Adrenal gland (tissue), 19 donors: ENCODE measurements at places on chromosomes 12 and 14. TPM values are rescaled to one million over a fixed set of nuclear protein-coding genes. Genes with fewer than 3 reads are reported as not detected.

The SERPINA4 gene
- 0.31 TPM for total RNA-seq

DNA sequence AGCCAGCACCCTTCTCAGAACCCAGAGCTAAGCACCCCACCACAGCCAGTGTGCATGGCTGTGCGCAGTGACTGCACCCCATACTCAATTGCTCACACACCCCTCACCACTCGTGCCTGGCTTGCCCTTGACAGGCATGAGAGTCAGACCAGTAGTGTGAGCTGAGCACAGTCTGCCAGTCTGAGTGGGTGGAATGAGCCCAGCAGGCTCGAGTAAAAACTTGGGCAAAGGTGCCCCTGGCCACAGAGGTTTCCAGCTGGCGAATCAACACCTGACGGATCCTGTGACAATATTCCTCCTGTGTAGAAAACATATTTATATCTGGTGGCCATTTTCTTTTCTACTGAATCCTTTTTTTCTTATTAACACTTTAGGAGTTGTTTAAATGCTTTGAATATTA is 202.5 kb downstream of the TMEM117 start:
- H3K4me1 ChIP-seq: no peaks in the 10 kb centered on the region
- H3K36me3 ChIP-seq: no peaks in the 10 kb centered on the region
- DNase-seq: no peak
- no peak overlapping the region for H3K4me3 ChIP-seq

DNA sequence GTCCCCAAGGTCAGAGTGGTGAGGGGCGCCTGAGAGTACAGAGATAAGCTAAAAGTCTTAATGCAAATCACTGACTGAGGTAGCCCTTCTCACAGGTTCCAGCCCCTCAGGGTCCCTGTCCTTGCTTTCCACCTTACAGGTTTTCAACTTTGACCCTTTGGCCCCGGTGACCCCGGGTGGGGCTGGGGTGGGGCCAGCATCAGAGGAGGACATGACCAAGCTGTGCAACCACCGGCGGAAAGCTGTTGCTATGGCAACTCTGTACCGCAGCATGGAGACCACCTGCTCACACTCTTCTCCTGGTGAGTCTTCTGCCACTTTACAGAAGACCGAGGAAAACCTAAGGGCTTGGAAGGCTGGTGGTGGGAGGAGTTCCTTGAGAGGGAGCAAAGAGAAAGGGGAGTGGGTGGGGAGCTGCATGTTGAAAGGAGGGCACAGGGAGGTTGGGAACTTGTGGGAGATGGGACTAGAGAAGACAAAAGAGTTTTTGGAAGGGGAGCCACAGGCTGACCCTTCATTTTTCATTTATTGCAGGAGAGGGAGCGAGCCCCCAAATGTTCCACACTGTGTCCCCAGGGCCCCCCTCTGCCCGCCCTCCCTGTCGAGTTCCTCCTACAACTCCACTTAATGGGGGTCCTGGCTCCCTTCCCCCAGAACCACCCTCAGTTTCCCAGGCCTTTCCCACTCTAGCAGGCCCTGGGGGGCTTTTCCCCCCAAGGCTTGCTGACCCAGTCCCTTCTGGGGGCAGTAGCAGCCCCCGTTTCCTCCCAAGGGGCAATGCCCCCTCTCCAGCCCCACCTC is 2.4 kb downstream of the MBD6 start:
- no peaks in the 10 kb centered on the region for H3K36me3 ChIP-seq
- peaks cover 32% of the 10 kb centered on the region for H3K4me1 ChIP-seq
- no peak overlapping the region for H3K27ac ChIP-seq
- DNase-seq: no peak

DNA sequence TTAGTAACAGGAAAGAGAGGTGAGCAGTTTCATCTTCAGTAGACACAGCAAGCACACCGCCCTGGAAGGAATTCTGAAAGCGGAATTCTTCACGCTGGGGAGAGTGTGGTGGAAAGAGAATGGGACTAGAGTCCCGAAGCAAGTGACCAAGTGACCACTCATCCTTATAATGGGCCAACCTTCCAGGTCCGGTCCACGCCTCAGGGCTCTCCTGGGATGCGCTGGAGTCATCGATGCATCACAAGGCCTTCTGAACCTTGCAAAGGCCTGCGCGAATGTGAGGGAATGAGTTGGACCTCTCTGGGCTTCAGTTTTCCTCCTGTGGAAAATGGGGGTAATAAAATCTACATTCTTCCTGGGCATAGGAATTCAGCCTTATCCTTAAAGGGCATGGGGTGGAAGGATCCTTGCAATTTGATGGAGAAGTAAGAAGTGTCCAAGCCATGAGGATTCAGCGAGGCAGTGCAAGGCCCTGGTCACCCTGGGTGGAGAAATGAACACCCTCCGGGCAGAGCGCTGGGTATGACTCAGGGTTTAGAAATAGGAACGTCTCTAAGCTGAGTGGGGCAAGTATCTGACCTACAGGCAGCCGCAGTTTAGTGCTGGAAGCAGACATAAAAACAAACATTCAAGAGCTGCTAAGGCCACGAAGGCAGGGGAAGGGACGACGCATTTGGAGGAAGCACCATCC is 97.7 kb downstream of the SETD3 start:
- DNase-seq: no peak
- peaks cover 6% of the 10 kb centered on the region for H3K27me3 ChIP-seq
- no peak overlapping the region for H3K27ac ChIP-seq
- no peaks in the 10 kb centered on the region for H3K4me1 ChIP-seq
- H3K4me3 ChIP-seq: no peak overlapping the region
- H3K36me3 ChIP-seq: no peaks in the 10 kb centered on the region

DNA sequence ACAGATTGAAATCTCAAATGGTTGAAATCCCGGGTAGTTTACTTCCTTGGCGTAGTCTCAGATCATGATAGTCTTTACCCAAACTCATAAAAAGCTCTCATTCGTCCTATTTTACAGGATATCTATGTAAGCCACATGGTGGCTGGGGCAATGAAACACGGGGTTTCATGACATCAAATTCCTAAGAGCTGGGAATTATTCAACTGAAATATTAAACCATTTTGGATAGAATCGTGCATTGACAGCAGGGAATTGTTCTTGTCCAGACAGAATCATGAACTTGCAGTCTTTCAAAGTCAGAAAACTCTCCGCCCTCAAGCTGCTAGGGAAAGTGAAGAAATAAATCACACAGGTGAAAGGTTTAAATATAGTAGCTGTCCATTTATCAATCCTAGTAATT is 33.2 kb upstream of the PRKAB1 start:
- H3K36me3 ChIP-seq: no peaks in the 10 kb centered on the region
- DNase-seq: no peak
- H3K4me3 ChIP-seq: no peak overlapping the region

DNA sequence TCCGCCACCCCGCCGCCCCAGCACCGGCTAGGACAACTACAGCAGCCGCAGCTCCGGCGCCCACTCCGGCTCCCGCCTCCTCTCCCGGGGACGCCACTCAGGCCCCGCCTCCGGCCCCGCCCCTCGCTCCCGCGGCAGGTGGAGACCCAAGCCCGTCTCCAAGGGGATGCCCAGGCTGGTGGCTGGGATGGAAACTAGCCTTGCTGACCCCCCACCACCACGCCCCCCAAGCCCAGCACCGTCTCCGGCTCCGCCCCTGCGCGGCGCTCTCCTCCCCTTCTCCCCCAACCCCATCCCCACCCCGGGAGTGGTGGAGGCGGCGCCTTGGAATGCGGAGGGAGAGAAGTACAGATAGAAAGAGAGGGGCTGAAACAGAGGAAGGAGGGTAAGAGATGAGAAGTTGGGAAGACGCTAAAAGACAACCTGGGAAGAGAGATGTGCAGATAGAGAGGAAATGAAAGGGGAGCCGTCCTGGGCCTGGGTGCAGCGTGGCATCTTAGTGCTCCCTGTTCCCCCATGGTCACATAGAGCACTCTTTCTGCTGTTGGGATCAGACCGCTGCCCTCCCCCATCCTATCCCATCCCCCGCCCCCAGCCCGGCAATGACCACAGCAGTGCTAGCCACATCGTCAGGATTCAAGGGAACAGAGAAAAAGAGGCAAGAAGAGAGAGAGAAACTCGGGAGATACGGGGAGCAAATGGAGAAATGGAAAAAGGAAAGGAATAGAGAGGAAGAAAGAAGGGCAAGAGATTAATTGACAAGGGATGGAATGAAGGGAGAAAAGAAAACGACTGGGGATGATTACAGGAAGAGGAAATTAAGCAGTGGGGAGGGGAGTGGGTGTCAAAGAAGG is at the start of gene ITGA7:
ITGA7 (minus strand) TSS at position 64 of the 854 bp plus-strand sequence. CDS start 222 bp downstream, outside the sequence.
- H3K4me1 ChIP-seq: peaks cover 24% of the 10 kb centered on the region
- no peak within 1 kb of the TSS for H3K4me3 ChIP-seq
- no peaks in the 10 kb centered on the region for H3K36me3 ChIP-seq
- no peak within 1 kb of the TSS for H3K27ac ChIP-seq

- H3K4me3 ChIP-seq: no peak overlapping the region
- H3K4me1 ChIP-seq: no peaks in the 10 kb centered on the region
- DNase-seq: peak; percentile 20
Observed at GRCh38 chr12:66693901-66694513, 15.1 kb upstream of the GRIP1 start.

The EID3 gene
- 2.9 TPM for total RNA-seq

GRCh38 chr12:100114574-100114973 is 28.1 kb downstream of the BLTP3B start:
- peaks cover 16% of the 10 kb centered on the region for H3K4me1 ChIP-seq
- no peak overlapping the region for H3K27ac ChIP-seq
- no peaks in the 10 kb centered on the region for H3K36me3 ChIP-seq
- H3K4me3 ChIP-seq: no peak overlapping the region

GRCh38 chr12:15782667-15783066 is 6.5 kb downstream of the EPS8 start:
- no peak for DNase-seq
- no peaks in the 10 kb centered on the region for H3K36me3 ChIP-seq
- peaks cover 15% of the 10 kb centered on the region for H3K4me1 ChIP-seq
- H3K4me3 ChIP-seq: no peak overlapping the region

The TXNDC16 gene
- total RNA-seq: 6.3 TPM

The ITGB7 gene
- total RNA-seq: 7.4 TPM

The HAL gene
- total RNA-seq: not detected

GRCh38 chr12:1875608-1876007 is 42.8 kb downstream of the CACNA2D4 start:
- H3K4me1 ChIP-seq: no peaks in the 10 kb centered on the region
- H3K27me3 ChIP-seq: no peaks in the 10 kb centered on the region
- no peak overlapping the region for H3K4me3 ChIP-seq
- no peaks in the 10 kb centered on the region for H3K36me3 ChIP-seq
- no peak overlapping the region for H3K27ac ChIP-seq

The DACT1 gene
- total RNA-seq: 10.3 TPM

DNA sequence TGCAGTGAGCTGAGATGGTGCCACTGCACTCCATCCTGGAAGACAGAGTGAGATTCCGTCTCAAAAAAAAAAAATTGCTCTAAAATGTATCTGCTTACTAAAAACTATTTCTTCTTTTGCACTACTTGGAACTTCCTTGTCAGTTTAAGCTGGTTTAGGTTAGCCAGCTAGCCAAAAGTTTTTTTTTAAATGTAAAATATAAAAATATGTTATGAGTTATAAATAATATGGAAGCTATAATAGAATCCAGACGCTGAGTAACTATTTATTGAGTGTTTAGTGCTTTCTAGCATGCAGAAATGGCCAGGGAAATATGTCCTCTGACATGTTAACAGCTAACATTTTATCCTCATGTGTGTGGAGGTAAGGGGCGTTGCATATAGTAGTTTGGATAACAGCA is 85.6 kb downstream of the PLEKHA5 start:
- no peaks in the 10 kb centered on the region for H3K36me3 ChIP-seq
- no peak overlapping the region for H3K27ac ChIP-seq
- no peak for DNase-seq
- H3K4me1 ChIP-seq: peaks cover 18% of the 10 kb centered on the region
- H3K4me3 ChIP-seq: no peak overlapping the region

GRCh38 chr12:124737040-124737419 is 126.6 kb downstream of the SCARB1 start:
- H3K27me3 ChIP-seq: no peaks in the 10 kb centered on the region
- H3K36me3 ChIP-seq: no peaks in the 10 kb centered on the region
- H3K27ac ChIP-seq: peak overlapping the region; percentile 38

GRCh38 chr14:65263177-65263788 is 149.2 kb upstream of the FUT8 start:
- DNase-seq: no peak
- H3K36me3 ChIP-seq: no peaks in the 10 kb centered on the region
- no peak overlapping the region for H3K27ac ChIP-seq
- H3K4me1 ChIP-seq: no peaks in the 10 kb centered on the region
- H3K4me3 ChIP-seq: no peak overlapping the region

The CCDC196 gene
- total RNA-seq: not detected

The RAD9B gene
- total RNA-seq: 0.54 TPM

- H3K4me3 ChIP-seq: no peak overlapping the region
- no peaks in the 10 kb centered on the region for H3K27me3 ChIP-seq
- no peaks in the 10 kb centered on the region for H3K4me1 ChIP-seq
- H3K27ac ChIP-seq: no peak overlapping the region
- no peak for DNase-seq
Observed at GRCh38 chr14:99286761-99287160, 14.8 kb upstream of the BCL11B start.

The MMP14 gene
- total RNA-seq: 76.9 TPM

- H3K27me3 ChIP-seq: no peaks in the 10 kb centered on the region
- H3K27ac ChIP-seq: no peak overlapping the region
- no peak overlapping the region for H3K4me3 ChIP-seq
- no peak for DNase-seq
- no peaks in the 10 kb centered on the region for H3K4me1 ChIP-seq
- no peaks in the 10 kb centered on the region for H3K36me3 ChIP-seq
Observed at GRCh38 chr14:53020193-53020932, 69.5 kb upstream of the FERMT2 start.

- DNase-seq: no peak
- H3K27me3 ChIP-seq: no peaks in the 10 kb centered on the region
- peaks cover 52% of the 10 kb centered on the region for H3K4me1 ChIP-seq
- peak overlapping the region; percentile 90 for H3K4me3 ChIP-seq
- H3K27ac ChIP-seq: peak overlapping the region; percentile 88
Observed at GRCh38 chr14:103527408-103528145, 1.4 kb upstream of the TRMT61A start.

GRCh38 chr14:100045642-100046344 is 19.4 kb upstream of the EVL start:
- H3K36me3 ChIP-seq: no peaks in the 10 kb centered on the region
- H3K4me1 ChIP-seq: peaks cover 3% of the 10 kb centered on the region
- H3K27ac ChIP-seq: no peak overlapping the region
- no peak overlapping the region for H3K4me3 ChIP-seq
- H3K27me3 ChIP-seq: no peaks in the 10 kb centered on the region

- H3K27ac ChIP-seq: no peak overlapping the region
- no peaks in the 10 kb centered on the region for H3K27me3 ChIP-seq
- no peak for DNase-seq
- H3K4me1 ChIP-seq: no peaks in the 10 kb centered on the region
- H3K4me3 ChIP-seq: no peak overlapping the region
Observed at GRCh38 chr12:84290168-84290567, 622.4 kb downstream of the SLC6A15 start.

- no peak overlapping the region for H3K27ac ChIP-seq
- no peaks in the 10 kb centered on the region for H3K27me3 ChIP-seq
- H3K4me1 ChIP-seq: no peaks in the 10 kb centered on the region
- H3K4me3 ChIP-seq: no peak overlapping the region
Observed at GRCh38 chr14:53902307-53902706, 54.3 kb downstream of the BMP4 start.

GRCh38 chr12:20599757-20600156 is 95.4 kb upstream of the SLCO1C1 start:
- no peaks in the 10 kb centered on the region for H3K36me3 ChIP-seq
- H3K27ac ChIP-seq: no peak overlapping the region
- no peaks in the 10 kb centered on the region for H3K4me1 ChIP-seq
- no peaks in the 10 kb centered on the region for H3K27me3 ChIP-seq
- no peak for DNase-seq

The ARHGDIB gene
- total RNA-seq: 117 TPM

- H3K4me1 ChIP-seq: no peaks in the 10 kb centered on the region
- no peak overlapping the region for H3K27ac ChIP-seq
- H3K27me3 ChIP-seq: no peaks in the 10 kb centered on the region
- DNase-seq: no peak
- no peak overlapping the region for H3K4me3 ChIP-seq
- H3K36me3 ChIP-seq: no peaks in the 10 kb centered on the region
Observed at GRCh38 chr12:66742508-66743367, 63.9 kb upstream of the GRIP1 start.
